ENCODE measurements at places on chromosomes 2 and 18.

DNA sequence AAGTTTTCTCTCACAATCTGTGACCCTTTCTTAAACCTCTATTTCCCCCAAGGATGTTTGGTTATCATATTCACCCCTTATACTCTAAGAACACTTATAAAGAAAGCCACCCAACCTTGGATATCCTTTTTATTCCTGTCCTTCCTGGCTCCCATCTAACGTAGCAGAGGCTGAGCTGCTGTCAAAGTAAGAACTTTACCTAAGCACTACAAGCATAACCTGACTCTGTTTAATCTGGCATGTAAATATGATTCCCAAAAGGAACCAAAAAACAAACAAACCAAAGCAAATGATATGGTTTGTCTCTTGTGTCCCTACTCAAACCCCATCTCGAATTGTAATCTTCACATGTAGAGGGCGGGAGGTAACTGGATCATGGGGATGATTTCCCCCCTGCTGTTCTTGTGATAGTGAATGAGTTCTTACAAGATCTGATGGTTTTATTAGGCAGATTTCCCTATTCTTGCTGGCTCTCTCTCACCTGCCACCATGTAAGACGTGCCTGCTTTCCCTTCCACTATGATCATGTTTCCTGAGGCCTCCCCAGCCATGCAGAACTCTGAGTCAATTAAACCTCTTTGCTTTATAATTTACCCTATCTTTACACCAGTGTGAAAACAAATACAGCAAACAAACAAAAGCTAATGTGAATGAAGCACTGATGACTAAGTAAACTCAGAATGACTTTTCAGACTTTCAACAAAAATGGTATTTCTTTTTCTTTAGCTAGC lies 72.7 kb upstream of the SPOPL start:
- no peak for DNase-seq

- no peak for DNase-seq
Observed at GRCh38 chr2:235537186-235537585, 43.3 kb downstream of the AGAP1 start.

- DNase-seq, result no peak
Observed at GRCh38 chr2:109439390-109439786, 174.4 kb downstream of the SEPTIN10 start.

DNA sequence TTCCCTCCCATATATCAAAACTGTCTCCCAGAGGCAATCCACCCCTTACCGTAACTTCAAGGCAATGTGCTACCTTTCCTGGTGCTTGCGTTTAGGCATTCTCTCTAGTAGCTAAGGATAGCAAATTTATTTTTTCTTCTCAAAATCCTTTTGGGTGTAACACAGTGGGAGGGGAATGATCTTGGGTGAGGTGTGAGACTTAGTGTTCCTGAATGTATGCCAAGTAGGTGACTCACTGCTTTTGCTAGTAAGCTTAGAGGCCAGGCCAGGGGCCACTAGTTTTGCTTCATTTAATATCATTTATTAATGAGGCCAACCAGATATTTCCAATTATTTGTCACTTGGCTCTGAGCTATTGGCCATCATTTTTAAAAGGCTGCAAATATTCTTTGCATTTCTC lies 135.5 kb downstream of the NAPG start:
- DNase-seq, result no peak

GRCh38 chr18:8303151-8303755 lies 306.0 kb upstream of the RAB12 start:
- DNase-seq, result no peak

DNA sequence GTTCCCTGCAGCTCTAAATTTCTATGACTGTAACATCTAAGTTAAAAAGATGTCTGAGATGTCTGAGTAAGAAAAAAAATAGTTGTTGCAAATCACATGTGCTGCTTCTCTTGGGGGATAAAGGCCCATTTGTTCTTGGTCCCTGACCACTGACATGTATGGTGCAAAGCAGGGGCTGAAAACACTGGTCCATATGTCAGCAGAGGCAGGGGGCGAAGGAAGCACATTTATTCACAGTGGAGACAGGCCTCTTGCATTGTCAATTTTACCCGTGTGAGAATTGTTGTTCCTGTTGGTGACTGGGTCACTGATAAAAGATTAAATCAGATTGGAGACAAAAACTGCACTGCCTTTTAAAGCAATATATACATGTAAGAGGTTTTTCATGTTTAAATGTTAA lies 38.8 kb downstream of the PRKCE start:
- no peak for DNase-seq

- DNase-seq, result no peak
Observed at GRCh38 chr2:166365803-166366420, 9.8 kb downstream of the SCN9A start.

GRCh38 chr2:86383844-86384243 lies 46.4 kb upstream of the REEP1 start:
- DNase-seq, result no peak

GRCh38 chr2:169984145-169984544 lies 156.9 kb downstream of the UBR3 start:
- no peak for DNase-seq

- peak; percentile 72 for DNase-seq
Observed at GRCh38 chr2:72887740-72888437, 681 bp downstream of the SPR start.

DNA sequence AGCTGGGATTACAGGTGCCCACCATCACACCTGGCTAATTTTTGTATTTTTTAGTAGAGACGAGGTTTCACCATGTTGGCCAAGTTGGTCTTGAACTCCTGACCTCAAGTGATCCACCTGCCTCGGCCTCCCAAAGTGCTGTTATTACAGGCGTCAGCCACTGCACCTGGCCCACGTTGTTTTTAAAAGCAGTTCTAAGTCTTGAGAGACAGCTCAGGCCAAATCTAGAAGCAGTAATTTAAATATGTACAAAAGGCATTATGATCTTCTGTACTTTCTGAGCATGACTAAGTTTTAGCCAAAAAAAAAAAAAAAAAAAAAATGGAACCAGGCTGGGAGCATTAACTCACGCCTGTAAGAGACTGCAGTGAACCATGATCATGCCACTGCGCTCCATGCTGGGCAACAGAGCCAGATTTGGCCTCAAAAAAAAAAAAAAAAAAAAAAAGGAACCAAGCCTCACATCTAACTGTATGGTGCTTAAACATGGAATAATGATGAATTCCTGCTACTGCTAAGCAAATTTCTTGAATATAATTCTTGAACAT lies 4.0 kb downstream of the ABHD3 start:
- no peak for DNase-seq

DNA sequence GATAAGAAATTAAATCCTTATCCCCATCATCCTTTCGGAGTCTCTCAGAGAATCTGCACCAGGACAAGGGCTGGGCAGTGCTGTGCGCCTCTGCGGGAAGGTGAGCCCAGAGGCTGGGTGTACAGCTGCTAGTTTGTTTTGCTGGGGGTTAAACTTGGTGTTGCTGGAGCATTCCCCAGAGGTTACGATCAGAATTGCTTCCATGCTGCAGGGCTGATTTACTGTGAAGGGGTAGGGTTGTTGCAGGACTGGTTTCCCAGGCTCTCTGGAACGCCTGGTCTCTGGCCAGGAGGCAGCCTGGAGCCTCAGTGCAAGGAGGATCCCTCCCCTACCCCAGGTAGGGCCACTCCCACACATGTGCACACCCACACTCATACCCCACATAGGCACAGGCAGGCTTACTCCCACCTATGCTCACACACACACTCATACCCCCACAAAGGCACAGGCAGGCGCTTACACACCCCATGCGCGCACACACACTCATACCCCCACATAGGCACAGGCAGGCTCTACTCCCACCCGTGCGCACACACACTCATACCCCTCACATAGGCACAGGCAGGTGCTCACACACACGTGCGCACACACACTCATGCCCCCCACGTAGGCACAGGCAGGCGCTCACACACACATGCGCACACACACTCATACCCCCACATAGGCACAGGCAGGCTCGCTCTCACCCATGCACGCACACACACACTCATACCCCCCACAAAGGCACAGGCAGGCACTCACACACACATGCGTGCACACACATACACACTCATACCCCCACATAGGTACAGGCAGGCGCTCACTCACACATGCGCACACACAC lies 11.3 kb downstream of the CNNM4 start:
- DNase-seq, result no peak

- DNase-seq, result no peak
Observed at GRCh38 chr2:146818122-146818521, 1026.7 kb upstream of the ACVR2A start.

All from CMK (cell line).